ENCODE measurements at places on chromosomes 12 and 14.

- DNase-seq = peak; percentile 39
Measured at GRCh38 chr12:119989361-119989730, 310 bp downstream of the BICDL1 start.

- DNase-seq = no peak
Measured at GRCh38 chr14:81132468-81132867, 88.3 kb downstream of the GTF2A1 start.

DNA sequence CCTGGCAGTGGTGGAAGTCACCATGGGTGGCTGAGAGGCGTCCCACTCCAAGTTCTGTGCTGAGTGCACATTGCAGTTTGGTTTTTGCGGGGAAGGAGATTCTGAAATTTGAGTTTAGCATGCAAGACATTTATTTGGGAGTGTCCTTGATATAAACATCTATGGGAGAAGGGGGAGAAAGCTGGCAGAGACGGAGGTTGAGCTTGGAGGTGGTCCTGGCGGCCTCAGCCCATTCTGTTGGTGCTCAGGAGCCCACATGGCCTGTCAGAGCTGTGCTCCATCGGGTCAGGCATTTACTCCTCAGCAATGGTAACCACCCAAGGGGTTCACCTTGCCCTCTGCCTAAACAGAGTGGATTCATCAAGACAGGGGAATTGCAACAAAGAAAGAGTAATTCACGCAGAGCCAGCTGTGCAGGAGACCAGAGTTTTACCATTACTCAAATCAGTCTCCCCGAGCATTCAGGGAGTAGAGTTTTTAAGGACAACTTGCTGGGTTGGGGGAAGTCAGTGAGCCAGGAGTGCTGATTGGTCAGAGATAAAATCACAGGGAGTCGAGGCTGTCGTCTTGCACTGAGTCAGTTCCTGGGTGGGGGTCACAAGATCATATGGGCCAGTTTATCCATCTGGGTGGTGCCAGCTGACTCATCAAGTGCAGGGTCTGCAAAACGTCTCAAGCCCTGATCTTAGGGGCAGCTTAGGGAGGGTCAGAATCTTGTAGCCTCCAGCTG, 323.3 kb upstream of the TMEM132C start:
- DNase-seq = no peak

GRCh38 chr14:54192610-54193009, 204.2 kb upstream of the CDKN3 start:
- no peak for DNase-seq

DNA sequence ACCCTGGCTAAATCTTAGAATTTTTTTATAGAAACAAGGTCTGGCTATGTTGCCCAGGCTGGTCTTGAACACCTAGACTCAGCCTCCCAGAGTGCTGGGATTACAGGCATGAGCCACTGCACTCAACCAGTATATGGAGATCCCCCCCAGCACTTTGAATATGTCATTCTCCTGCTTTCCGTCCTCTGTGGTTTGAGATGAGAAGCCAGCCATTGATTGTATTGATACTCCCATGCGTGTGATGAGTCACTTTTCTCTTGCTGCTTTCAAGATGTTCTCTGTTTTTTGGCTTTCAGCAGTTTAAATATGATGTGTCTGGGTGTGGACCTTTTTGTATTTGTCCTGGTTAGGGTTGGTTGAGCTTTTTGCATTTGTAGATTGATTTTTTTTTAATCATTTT, 75.2 kb upstream of the DNM1L start:
- no peak for DNase-seq

DNA sequence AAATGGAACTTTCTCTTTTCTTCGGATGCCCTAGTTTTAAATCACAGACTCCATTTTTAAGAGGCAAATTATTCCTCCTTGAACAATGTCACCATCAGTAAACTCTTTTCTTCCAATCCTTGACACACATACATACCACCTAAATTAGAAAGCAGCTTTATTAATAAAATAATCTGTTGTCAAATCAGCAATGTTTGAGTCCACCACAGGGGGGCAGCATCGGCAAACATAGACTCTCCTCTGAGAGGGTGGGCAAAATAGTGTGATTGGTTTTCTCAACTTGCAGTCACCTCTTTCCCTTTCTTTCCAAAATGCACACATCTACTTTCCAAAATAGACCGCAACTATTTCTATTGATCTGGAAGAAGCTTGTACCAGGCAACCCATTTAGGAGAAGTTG, 438.4 kb upstream of the OR4E1 start:
- no peak for DNase-seq

Data from NCI-H2107 (cell line).